ENCODE measurements at places on chromosomes 7 and 10.

DNA sequence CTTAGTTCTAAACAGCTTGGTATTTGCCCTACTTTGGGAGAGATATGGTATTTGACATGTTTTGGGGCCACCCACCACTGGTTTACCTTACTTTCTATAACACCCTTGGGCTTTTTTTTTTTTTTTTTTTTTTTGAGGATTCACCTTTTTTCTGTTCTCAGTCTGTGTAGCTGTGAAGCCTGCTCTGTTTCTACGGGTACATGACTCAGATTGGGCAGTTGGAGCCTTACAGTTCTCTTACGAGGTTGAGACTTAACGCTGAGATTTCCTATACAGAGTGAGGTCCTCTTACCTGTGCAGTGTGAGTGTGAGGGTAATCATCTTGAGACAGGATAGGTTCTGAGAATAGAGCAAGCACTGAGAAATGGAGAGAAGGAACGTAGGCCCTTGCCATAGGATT lies 77.5 kb downstream of the CDK13 start:
- DNase-seq: no peak

DNA sequence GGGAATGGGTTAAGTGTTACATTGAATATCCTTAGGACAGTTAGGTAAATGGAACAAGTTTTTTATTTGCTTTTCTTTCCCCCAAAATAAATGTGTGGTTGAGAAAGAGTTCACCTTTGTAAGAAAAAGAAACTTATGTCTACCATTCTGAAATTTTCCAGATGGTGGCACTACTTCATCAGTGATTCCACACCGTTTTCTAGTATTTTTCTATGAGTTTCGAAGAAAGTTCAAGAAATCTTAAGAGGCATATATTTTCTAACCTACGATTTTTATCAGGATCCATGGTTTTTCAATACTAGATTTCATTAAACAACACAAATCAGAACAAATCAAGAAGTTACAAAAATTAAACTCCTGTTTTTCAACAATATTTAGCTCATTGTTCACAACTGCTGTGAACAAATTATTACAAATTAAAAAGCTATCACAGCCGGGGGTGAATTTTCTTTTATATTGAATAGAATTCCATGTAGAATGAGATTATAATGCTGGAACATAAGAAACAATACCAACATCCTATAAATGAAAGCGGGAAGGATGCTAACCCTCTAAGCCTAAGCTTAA lies 163.1 kb upstream of the NPVF start:
- no peak for DNase-seq

DNA sequence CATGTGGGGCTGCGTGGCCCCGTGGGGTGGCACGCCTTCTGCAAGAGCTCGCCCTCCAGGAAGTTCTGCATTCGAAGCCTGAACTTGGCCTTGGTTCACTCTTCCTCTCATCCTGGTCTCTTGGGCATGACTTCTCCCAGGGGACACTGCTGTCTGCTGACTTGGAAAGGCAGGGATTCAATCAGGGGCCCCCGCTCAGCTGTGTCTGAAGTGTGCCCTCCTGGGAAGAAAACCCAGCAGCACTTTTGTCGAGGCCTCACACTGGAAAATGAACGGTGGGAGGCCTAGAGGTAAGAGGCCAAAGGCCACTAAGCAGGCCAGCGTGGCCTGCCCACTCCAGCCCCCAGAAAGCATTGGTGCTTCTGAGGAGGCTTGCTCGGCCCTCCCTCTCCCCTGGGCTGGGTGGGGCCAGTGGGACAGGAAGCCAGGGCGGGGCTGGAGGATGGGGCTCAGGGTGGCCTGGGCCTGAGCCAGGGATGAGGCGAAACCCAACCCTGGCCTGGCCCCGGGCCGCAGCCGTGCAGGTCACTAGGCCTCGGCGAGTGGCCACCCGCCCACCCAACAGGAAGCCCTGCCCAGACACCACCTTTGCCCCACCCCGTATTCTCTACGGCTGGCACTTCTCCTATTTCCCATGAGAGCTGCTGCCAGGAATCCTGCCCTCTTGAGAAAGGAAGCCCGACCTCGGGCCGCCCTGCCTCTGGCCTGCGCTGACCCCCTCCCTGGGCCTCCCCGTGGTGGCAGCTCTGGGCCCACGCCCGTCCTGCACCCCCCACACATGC lies 81.1 kb downstream of the ZMIZ1 start:
- peak; percentile 46 for DNase-seq

GRCh38 chr7:44634839-44635591 lies 28.6 kb downstream of the OGDH start:
- peak; percentile 69 for DNase-seq

DNA sequence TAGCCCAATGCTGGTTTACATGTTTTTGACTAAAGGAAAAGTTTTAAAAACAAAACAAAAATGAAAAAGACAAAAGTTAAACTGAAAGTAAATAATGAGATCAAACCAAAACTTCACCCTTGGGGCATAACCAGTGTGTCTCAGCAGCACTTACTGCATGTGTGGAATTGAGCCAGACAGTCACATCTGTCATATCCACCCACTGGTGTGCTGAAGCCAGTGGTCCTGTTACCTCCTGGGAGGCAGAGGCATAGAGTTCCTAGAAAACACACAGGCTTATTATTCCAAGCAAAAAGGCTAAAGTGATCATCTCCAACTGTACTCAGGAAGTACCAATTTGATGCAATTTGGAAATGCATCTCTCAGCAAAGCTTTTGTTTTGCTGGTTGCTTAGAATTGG lies 40.4 kb downstream of the ASAH2 start:
- no peak for DNase-seq

DNA sequence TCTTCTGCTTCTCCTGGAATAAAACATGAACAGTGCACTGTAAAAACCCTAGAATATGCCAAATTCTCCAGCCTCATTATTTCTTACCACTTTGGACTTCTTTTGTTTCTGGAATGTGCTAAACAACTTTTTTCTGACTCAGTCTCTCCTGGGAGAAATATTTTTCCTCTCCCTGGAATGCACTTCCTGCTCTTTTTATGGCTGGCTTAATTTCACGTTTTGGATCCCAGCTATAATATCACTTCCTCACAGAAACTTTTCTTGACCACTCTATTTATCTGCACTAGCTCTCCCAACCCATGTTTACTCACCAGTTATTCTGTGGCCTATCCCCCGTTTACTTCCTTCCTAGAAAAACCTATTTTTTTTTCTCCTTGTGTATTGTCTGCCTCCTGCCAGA lies 26.7 kb downstream of the ABCB5 start:
- DNase-seq: no peak

DNA sequence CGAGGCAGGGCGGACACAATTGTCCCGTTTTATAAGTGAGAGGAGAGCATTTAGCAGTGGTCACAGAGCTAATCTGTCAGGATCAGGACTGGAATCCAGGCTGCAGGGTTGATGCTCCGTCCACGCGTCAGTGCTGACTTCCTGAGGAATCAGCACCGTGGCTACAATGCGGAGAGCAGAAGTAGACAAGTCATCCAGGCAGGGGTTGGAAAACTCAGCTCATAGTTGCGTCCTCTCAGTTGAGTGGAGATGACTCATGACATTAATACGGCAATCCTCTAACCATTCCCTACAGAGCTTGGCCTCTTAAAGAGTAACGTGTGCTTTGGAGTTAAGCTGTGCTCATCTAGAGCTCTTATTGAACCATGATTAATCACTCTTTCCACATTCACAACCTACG lies 17.1 kb upstream of the HTR5A start:
- DNase-seq: no peak

- no peak for DNase-seq
Measured at GRCh38 chr10:69338133-69338456, 59.8 kb downstream of the HK1 start.

DNA sequence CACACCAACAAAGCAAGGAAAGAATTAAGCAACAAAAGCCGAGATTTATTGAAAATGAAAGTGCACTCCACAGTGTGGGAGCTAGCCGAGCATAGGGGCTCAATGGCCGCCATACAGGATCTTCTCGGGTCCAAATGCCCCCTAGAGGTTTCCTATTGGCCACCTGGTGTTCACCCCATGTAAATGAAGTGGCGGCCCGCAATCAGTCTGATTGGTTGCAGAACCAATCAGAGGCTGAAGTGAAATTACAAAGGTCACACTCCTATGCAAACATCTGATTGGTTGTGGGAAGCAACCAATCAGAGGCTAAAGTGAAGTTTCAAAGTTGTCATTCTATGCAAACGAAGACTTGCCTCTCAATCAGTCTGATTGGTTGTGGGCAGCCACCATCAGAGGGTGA lies 61.8 kb upstream of the SLC35B4 start:
- no peak for DNase-seq

DNA sequence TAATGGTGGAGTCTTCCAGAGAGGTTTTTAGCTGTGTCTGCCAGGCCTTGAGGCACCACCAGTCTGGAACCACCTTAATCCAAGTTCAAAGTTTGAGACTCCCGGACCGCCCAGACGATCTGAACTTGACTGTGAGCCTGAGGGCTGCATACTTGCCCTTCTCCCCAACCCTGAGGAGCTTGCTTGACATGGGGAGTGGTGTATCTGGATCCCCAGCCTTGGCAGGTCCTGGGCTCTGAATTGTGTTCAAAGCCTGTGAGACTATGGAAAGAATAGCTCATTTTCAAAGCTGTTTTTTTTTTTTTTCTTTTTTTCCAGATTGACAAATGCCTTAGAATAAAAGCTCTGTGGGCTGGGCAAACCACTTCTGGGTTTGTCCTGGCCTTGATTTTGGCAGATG lies 22.3 kb upstream of the CAMK1D start:
- DNase-seq: no peak

- DNase-seq: no peak
Measured at GRCh38 chr7:129053938-129054437, 923 bp downstream of the TNPO3 start.

GRCh38 chr10:21496343-21497176 lies 28.9 kb downstream of the SKIDA1 start:
- peak; percentile 56 for DNase-seq

- no peak for DNase-seq
Measured at GRCh38 chr10:47346581-47347302, 1.4 kb upstream of the RBP3 start.

DNA sequence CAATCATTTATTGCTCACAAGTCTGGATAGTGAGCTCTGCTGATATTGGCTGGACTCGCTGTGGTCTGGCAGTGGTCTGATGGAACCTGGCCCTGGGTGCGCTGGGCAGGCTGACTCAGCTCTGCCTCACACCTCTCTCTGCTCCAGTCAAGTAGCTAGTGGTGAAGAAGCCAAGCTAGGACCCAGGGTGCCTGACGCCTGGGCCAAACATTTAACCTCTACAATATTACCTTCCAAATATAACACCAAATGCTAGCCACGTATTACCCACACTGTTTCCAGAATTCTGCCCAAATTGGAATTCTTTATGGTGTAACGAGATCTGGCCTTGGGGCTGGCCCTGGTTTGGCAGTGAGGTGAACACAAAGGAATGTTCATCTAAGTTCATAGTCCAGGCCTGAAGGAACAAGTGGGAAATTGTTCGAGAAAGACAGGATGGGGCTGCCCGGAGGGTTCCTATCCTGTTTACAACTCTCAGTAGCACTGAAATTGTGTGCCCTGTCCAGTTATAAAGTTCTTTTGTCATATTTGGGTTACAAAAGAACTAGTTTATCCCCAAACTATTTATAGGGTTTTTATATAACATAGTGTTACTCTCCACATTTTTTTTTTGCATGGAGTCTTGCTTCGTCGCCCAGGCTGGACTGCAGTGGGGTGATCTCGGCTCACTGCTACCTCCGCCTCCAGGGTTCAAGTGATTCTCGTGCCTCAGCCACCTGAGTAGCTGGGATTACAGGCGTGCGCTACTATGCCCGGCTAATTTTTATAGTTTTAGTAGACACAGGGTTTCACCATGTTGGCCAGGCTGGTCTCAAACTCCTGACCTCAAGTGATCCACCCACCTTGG lies 16.3 kb downstream of the OR2AE1 start:
- DNase-seq: no peak

DNA sequence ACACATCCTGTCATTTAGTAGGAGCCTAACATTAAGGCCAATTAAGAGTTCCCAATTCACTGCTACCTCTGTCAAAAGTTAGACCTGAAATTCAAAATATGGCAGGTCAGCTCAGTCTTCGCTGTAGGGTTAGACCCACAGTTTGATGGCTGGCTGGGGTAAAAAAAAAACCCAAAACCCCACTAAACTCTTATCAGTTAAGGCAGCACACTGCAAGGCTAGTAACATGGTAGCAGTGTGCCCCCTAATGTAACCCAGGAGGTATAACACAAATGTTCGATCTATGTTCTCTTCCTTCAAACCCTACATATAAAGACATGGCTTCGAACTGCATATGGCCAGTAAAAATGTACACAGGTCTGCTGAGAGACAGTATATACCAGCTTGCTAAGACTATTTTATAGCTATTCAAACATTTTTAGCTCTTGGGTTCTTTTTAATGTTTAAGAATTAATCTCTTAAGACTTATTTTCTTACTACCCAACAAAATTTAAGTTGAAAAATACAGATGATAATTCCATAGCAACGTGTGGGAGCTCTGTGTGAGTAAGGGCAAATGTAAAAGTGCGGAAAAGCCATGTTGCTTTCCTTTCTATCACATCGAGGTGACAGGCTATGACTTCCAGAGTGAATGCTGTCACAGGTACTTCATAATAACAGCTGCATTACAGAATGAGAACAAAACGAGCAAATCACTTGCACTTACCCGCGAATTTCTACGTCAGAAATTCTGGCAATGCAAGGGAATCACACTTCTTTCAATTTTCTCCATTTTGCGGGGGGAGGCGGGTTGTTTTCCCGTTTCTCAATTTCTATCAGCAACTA lies 168.4 kb upstream of the IMMP2L start:
- DNase-seq: no peak

- DNase-seq: no peak
Measured at GRCh38 chr10:80324086-80324485, 32.5 kb downstream of the DYDC1 start.

DNA sequence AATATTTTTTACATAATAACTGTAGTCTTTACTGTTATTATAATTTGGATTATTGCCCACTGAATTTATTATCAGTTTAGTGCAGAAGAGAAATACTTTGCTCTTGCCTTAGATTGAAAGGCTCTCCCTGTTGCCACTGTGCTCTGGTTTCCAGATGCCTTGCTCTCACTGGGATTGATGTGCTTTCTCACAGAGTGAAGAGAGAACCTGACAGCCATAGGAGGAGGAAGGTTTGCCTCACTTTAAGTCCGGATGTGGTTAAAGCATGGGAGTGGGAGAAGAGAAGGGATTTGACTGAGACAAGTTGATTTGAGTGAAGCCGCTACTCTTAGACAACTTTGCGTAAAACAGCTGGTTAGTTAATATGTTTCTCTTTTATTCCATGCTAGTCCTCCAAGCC lies 68.2 kb upstream of the RPA3 start:
- DNase-seq: no peak

DNA sequence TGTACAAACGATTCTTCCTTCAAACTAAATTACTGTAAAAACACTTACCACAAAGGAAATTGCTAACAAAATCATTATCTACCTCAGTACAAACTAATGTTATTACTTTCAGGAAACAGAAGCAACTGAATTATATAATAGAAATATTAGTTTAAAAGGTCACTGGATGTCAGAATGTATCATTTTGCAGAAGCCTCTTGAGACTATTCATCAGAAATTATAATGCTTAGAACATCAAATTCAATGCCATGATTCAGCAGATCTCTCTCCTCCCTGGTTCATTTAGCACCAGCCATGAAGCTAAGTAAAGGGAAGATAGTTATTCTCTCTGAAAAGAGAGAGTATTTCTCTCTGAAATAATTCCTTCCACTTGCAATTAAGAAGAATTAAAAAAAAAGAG lies 223.3 kb downstream of the IMMP2L start:
- DNase-seq: no peak

- no peak for DNase-seq
Measured at GRCh38 chr10:78755063-78755701, 313.6 kb upstream of the ZMIZ1 start.

GRCh38 chr7:50858528-50859245 lies 76.0 kb upstream of the GRB10 start:
- DNase-seq: no peak

- no peak for DNase-seq
Measured at GRCh38 chr7:44111761-44112160, 7.6 kb downstream of the AEBP1 start.
